ENCODE measurements at places on chromosomes 13 and 19.

GRCh38 chr19:49056101-49056901 is 1.2 kb downstream of the CGB7 start:
- H3K27me3 ChIP-seq, result no peaks in the 10 kb centered on the region
- H3K4me3 ChIP-seq, result peak overlapping the region; percentile 62
- no peak overlapping the region for H3K27ac ChIP-seq
- no peaks in the 10 kb centered on the region for H3K36me3 ChIP-seq
- peak; percentile 76 for DNase-seq

- DNase-seq, result no peak
- no peak overlapping the region for H3K27ac ChIP-seq
- H3K4me1 ChIP-seq, result no peaks in the 10 kb centered on the region
- no peaks in the 10 kb centered on the region for H3K27me3 ChIP-seq
- no peak overlapping the region for H3K4me3 ChIP-seq
These were observed 67.8 kb downstream of the CEBPG start for GRCh38 chr19:33441277-33441699.

DNA sequence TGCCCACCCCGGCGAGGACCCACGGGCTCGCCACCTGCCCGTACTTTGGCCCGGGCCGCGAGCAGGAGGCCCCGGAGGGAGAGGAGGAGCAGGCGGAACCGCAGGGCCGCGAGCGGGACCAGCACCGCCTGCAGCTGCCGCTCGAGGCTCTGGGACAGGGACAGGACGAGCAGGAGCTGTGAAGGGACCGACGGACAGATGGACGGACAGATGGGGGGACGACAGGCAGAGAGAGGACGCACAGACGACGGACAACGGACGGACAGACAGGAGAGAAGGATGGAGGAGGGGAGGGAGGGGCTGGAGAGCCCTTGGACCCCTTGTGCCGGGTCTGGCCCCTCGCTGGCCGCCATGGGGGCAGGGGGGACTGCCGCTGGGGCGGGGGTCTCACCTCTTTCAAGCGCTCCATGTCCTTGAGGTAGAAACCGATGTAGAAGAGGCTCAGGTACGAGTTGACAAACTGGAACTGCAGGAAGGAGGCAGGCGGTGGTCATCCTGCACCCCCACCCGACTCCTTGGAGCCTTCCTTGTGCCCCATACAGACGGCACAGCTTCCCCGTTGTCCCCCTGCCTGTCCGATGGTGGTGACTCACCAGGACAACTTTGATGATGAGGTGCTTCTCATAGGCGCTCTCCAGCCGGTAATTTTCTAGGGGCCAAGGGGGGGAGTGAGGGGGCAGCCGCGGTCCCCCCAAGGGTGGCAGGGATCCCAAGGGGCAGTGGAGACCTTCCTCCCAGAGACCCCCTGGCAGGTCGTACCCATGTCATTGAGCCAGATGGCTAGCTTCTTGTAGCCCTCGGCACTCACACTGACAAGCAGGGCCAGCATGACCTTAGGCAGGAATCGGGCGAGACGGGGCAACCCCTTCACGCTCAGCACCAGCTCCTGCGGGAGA is 5.0 kb downstream of the ANO8 start:
- H3K4me3 ChIP-seq, result peak overlapping the region; percentile 61
- H3K4me1 ChIP-seq, result peaks cover 3% of the 10 kb centered on the region
- no peak overlapping the region for H3K27ac ChIP-seq
- no peaks in the 10 kb centered on the region for H3K27me3 ChIP-seq

DNA sequence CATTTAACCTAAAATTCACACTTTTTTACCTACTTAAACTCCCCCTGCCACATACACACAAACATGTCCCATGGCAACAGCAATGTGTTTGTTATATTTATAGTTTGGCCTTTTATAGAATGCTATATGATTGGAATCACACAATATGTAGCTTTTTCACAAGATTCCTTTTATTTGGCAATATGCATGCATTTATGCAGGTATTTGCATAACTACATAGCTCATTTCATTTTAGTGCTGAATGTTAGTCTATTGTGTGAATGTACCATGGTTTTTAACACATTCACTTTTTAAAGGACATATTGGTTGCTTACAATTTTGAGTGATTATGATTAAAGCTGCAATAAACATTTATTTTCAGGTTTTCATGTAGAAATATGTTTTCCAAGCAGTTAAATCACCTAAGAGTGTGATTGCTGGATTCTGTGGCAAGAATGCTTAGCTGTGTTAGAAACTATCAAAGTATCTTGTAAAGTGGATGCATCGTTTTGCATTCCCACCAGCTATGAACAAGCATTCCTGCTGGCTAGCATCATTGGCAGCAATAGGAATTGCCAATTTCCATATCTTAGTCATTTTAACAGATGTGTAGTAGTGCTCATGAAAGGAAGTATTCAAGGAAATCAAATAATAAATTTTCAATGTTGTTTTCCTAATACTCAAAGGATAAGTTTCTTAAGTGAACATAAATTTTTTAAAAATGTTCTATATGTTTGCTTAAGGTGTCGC is 557.0 kb downstream of the SLITRK1 start:
- no peak overlapping the region for H3K4me3 ChIP-seq
- no peaks in the 10 kb centered on the region for H3K36me3 ChIP-seq
- H3K27me3 ChIP-seq, result no peaks in the 10 kb centered on the region

DNA sequence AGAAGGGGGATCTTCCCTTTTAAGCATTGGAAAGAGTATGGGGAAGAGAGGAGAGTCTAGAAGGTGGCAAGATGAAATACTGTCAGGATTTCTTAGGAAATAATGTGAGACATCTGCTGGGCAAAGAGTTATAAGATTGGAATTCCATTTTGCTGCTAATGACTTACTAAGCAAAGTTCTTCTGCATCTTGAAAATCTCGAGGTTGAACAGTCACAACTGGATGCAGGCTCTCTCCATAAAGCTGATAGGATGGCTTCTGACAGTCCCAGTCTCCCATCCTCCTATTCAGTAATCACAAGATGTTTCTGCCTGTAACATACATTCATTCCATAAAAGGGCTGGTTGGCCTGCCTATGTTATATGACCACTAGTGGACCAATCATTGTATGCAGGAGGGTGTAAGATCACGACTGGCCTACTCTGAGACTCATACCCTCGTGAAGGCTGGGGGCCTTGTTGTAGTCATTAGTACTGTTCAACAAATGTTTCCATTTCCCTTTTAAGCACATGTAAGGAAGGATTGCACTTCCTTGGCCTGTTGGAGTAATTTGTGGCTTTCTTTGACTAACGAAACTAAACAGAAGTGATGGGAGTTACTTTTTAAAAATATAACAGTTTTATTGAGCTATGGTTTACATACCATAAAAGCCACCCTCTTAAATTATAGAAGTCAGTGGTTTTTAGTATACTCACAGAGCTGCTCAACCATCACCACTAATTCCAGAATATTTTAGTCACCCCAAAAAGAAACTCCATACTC is 45.0 kb upstream of the TDRD3 start:
- H3K27me3 ChIP-seq, result no peaks in the 10 kb centered on the region
- no peak for DNase-seq
- H3K4me3 ChIP-seq, result no peak overlapping the region
- H3K36me3 ChIP-seq, result no peaks in the 10 kb centered on the region
- H3K4me1 ChIP-seq, result no peaks in the 10 kb centered on the region
- no peak overlapping the region for H3K27ac ChIP-seq

DNA sequence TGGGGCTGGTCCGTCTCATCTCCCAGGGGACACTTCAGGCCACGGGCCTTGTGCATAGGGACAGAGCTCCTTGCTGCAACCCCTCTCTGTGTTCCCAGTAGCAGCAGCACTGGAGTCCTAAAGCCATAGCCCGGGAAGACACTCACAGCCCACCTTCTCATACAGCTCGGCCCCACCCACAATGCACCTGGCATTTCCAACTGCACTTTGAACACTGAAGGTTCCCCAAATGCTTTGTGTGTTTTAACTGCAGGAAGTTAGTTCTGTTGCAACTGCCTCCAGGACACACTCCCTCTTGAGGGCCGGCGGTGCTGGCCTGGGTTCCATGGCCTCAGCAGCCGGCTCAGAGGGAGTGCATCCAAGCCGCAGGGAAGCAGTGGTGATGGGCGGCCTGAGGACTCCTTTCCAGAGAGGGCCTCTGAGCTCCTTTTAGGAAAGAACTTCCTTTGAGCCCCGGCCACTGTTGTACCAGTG is 22.7 kb upstream of the TMEM255B start:
- DNase-seq, result no peak
- H3K4me3 ChIP-seq, result no peak overlapping the region
- H3K4me1 ChIP-seq, result no peaks in the 10 kb centered on the region
- no peak overlapping the region for H3K27ac ChIP-seq

DNA sequence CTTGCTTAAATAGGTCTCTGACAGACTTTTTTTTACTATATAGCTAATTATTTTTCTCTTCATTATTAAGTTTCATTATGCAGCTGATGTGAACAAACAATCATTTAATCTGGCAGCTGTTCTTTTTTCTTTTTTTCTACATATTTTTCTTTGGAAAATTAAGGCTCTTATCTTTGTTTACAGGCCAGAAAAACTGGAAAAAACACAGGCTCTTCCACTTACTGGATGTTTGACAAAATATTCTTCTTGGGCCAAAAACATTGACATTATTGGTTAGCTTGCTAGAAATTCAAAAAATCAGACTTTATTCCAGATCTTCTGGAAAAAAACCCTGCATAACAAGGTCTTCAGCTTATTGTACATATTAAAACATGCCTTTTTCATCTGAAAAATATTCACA is 15.7 kb downstream of the ZNF66 start:
- H3K27ac ChIP-seq, result no peak overlapping the region
- H3K4me1 ChIP-seq, result no peaks in the 10 kb centered on the region
- DNase-seq, result no peak
- no peaks in the 10 kb centered on the region for H3K36me3 ChIP-seq

DNA sequence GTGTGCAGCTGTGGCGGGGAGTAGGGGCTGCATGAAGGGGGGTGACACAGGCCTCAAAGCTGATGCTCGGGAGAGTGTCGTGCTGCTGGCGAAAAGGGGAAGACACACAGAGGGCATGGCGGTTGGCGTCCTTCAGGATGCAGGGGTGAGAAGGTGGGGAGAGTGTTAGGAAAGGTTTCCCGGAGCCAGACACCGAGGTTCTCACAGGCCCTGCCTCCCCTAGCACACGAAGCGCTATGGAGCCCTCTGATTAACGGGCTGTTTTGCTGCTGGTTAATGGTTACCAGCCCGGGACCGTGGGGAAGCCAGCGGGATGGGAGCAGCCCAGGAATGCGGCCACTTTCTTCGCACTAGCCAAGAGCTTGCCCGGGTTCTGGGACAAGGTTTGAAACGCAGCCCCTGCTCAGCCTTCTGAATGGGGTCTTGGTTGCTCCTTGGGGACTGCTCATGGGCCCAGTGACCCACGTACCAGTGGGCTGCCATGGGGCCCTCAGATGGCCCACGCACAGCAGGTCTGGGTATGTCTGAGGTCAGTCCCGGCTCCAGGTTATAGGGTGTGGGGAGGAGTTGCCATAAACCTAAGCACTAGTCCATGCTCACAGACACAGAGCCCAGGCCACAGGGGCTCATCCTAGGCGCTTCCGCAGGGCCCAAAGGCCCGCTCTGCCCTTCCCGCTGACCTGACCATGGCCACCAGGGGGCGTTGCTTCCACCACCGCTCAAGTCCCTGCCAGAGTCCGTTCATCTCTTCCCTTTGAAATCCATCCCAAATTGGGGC is 31.3 kb upstream of the ISYNA1 start:
- no peak overlapping the region for H3K4me3 ChIP-seq
- no peaks in the 10 kb centered on the region for H3K36me3 ChIP-seq
- DNase-seq, result peak; percentile 85
- no peak overlapping the region for H3K27ac ChIP-seq
- peaks cover 8% of the 10 kb centered on the region for H3K4me1 ChIP-seq

DNA sequence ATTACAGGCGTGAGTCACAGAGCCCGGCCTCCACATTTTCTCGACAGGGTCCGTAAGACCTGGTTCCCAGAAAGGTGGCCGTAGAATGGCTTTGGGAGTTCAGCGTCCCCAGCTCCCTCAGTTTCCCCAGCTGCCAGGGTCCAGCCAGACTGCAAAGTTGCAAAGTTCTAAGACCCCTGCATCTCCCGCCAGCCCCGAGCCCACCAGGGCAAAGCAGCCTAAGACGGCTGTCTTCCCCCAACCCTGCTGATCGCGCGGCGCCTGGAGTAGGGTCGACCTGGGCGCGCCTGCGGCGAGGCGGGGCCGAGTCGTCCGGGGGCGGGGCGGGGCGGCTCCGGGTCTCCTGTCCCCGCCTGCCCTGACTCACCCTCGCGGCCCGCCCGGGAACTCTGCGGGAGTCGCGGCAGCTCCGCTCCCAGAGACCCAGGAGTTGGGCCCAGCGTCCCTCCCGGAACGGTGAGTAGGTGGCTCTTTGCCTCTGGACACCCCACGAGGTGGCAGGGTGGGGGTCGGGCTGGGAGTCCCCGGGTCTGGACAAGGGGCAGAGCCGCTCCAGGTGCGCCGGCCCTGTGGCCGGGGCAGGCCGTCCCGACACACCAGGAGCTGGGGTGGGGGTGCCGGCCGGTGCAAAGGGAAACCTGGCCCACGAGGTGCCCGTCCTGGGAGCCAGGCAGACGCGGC is at the start of gene LRRC8E:
Gene LRRC8E, plus strand, starts transcription at position 366 of the 681 bp plus-strand sequence. CDS start 7,094 bp downstream, outside the sequence.
- H3K4me1 ChIP-seq, result no peaks in the 10 kb centered on the region
- peaks cover 10% of the 10 kb centered on the region for H3K27me3 ChIP-seq
- H3K27ac ChIP-seq, result no peak within 1 kb of the TSS
- DNase-seq, result peak; percentile 86
- no peaks in the 10 kb centered on the region for H3K36me3 ChIP-seq

- peaks cover 7% of the 10 kb centered on the region for H3K4me1 ChIP-seq
- H3K27ac ChIP-seq, result no peak overlapping the region
- H3K4me3 ChIP-seq, result no peak overlapping the region
- no peak for DNase-seq
- no peaks in the 10 kb centered on the region for H3K36me3 ChIP-seq
- H3K27me3 ChIP-seq, result no peaks in the 10 kb centered on the region
These were observed 57.0 kb upstream of the ATP12A start for GRCh38 chr13:24623149-24623665.

DNA sequence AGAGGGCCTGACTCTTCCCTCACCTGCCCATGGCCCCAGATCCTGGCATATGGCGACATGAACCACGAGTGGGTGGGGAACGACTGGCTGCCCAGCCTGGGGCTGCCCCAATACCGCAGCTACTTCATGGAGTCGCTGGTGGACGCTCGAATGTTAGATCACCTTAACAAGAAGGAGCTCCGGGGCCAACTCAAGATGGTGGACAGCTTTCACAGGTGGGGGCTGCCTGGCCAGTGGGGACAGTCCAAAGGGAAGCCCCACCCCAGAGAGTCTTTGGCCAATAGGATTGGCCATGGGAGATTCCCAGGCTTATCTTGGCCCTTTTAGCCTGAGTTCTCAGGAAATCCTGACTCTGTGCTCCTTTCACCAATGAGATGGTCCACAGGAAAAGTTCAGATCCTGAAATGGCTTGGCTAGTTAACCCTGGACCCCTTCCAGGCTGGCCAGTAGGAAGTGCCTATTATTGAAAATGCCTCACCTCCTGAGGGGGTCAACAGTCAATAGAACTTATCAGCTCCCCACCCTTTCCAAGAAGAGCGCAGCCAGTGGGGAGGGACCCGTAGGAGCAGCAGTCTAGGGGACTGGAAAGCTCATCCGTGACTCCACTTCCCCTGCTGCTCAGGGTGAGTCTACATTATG is 7.0 kb downstream of the HRC start:
- H3K27me3 ChIP-seq, result no peaks in the 10 kb centered on the region
- H3K27ac ChIP-seq, result peak overlapping the region; percentile 97
- DNase-seq, result no peak
- H3K4me1 ChIP-seq, result peaks cover 27% of the 10 kb centered on the region
- no peaks in the 10 kb centered on the region for H3K36me3 ChIP-seq
- H3K4me3 ChIP-seq, result no peak overlapping the region
